ENCODE measurements at places on chromosomes 3 and 15.

- DNase-seq, result no peak
Observed at GRCh38 chr15:49832511-49832910, 211.7 kb downstream of the DTWD1 start.

GRCh38 chr15:25800761-25801515 is 62.2 kb downstream of the ATP10A start:
- no peak for DNase-seq

GRCh38 chr15:35196273-35196672 is 111.2 kb upstream of the NANOGP8 start:
- no peak for DNase-seq

DNA sequence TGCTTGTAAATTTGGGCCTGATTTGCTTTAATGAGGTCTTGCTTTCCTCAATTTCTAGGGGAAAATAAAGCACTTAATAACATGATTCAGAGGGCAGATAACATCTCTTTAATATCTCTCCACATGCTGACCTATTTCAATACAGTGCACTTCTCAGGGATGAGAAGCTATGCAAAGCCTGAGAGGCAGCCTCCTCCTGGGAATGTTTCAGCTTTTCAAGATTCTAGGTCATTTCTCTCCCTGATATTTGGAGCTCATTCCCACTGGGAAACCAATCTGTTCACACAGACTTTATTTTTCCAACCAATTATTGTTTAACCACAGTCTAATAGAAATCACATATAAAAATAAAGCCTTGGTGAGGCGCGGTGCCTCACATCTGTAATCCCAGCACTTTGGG is 67.0 kb upstream of the LSAMP start:
- DNase-seq, result no peak

- DNase-seq, result peak; percentile 43
Observed at GRCh38 chr3:188683032-188683521, 488.7 kb upstream of the TPRG1 start.

- DNase-seq, result no peak
Observed at GRCh38 chr3:128555098-128555825, 62.3 kb upstream of the GATA2 start.

GRCh38 chr3:31692751-31693150 is 160.0 kb downstream of the STT3B start:
- no peak for DNase-seq

- DNase-seq, result no peak
Observed at GRCh38 chr15:57566834-57567233, 24.9 kb upstream of the MYZAP start.

DNA sequence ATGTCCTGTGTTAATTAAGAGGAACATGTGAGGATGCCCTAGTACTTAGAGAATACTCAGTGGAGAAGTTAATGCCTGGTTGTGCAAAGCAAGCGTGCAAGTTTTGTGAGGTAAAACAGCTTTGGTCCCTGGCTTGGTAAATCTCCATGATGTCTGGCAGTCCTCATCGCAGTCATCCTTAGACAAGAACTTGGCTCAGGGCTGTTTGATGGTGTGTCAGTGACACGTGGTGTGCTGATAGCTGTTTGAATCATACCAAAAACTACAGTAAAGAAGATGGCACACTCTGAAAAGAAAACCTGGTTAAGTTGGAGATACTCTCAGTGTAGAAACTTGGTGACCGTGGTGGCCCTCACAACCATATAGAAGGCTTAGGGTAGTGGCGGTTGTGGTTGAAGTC is 361.7 kb downstream of the FEZF2 start:
- no peak for DNase-seq

DNA sequence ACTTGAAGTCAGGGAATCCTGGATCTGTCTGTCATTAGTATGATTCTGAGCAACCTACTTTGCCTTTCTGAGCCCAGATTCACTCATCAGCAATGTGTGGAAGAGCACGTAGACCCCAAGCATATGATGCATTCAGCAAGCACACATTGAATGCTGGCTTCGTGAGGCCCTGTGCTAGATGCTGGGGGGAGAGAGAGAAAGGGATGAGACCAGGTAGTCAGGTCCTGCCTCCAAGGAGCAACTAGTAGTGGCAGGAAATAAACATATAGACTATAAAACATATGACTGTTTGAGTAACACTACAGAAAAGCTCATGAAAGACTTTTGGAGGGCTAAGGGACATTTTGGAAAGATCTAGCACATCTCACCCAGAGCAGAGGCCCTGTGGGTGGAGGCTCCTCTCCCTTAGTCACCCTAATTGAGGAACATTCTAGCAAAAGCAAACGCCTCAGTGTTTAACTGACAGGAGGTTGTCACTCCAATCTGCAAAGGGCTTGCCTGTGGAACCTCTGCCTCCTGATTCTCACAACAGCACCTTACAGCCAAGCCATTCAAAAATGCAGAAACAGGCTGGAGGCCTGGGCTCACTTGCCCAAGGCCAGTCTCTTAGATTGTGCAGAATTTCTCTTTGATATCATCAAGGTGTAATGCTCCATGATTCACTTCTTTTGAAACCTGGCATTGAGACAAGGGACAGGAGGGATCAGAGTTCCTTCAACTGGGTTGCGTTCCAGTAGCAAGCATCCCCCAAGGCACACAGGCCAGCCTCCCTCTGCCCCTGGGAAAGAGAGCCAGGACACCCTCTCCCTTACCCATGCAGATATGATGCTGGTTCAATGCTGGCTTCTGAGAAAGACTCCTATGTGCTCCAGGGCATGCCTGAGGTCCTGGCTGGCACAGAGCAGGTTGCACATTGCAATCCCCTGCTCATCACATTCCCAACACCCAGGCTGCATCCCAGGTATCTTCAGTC is 26.1 kb downstream of the STARD5 start:
- no peak for DNase-seq

- DNase-seq, result no peak
Observed at GRCh38 chr3:28669870-28670269, 321.2 kb upstream of the AZI2 start.

- DNase-seq, result peak; percentile 82
Observed at GRCh38 chr15:97976766-97977503, 16.4 kb downstream of the ARRDC4 start.

- no peak for DNase-seq
Observed at GRCh38 chr15:73952913-73953750, 26.9 kb downstream of the LOXL1 start.

DNA sequence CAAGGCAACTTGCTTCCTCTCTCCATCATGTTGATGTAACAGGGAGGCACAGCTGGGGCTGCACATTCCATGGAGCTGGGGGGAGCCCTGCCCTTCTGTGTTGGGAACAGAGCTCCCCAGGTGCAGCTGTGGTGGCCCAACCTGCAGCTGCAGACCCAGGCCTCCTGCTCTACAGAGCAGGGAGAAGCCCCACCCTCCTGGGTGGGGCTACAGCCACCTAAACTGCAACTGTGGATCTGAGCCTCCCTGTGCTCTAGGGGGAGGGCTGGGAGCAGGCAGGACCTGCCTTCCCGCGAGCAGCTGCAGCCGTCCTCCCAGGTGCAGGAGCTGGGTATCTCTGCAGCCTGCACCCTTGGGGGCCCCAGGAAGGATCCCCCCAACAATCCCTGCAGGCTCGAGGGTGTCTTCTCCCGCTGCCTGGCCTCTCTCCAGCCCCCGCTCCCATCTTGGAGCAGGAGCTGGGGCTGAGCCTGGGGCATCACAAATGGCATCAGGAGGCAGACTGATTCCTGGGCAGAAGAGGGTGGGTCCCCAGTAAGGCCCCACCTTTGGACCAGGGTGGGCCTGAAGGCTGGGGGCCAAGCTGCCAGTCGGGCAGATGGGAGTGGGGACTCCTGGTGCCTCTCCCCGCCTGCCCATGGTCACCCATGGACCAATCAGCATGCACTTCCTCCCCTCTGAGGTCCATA is 7.4 kb downstream of the LRRC58 start:
- DNase-seq, result no peak

DNA sequence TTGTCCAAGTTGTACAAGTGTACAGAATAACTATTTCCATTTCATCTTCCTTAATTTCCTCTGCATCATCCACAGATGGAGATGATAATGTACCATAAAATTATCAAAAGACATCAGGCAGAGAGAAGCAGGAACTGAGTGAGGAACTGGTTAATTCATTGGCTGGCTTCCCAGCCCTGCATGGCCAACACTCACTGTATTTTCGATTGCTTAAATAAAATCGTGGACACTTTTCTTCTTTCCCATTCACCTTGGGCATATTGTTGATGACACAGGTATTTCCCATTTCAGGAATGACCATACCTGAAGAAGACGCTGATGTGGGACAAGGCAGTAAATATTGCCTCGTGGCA is 144.2 kb upstream of the ABHD17C start:
- peak; percentile 17 for DNase-seq

GRCh38 chr3:107637416-107638183 is 114.8 kb downstream of the BBX start:
- DNase-seq, result no peak

GRCh38 chr15:50542887-50543210 is 3.6 kb downstream of the USP50 start:
- DNase-seq, result peak; percentile 3

DNA sequence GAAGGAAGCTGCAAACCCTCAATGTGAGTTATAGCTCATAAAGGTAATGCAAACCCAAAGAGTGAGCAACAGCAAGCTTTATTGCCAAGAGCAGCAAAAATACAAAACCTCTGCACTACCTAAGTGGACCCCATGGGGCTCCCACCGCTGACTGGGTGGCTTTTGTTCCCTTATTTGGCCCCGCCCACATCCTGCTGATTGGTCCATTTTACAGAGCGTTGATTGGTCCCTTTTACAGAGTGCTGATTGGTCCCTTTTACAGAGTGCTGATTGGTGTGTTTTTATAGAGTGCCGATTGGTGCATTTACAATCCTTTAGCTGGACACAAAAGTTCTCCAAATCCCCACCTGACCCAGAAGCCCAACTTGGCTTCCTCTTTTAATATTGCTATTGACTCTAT is 154.5 kb upstream of the NSMCE3 start:
- no peak for DNase-seq

DNA sequence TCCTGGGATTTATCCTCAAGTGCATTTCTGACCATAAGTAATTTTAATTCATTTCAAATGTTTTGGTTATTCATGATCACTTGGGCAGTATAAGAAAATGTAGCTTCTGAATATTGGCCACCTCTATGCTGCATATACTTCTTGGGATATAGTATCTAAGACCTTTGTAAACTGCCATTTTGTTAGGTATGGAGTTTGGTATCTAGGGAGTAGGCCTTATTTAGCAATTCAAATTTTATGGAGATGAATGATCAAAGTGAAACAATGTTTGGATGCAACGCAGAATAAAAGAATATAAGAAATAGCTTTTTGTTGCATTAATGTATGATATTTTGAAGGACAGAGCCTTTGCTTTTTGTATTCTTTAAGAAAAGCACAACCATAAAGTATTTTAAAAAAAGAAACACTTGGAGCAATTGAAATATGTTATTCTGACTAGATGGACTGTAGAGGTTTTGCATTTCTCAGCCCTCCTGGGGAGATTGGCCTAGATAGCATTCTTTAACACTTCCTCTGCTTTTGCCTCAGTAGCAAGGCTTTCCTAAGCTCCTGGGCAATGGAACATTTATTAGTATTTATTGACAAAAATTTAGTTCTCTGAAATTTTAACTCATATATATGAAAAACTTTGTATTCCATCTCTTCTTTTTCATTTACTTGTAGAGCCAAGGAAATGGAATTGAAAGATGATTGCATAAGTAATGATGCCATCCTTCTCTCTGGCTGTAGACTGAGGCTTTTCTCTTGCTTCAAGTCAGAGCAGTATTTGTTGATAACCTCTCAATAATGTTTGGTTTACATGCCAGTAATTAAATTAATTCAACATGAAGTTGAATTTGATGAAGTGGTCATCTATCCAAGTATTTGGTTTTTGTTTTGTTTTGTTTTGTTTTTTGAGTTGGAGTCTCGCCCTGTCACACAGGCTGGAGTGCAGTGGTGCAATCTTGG is 61.8 kb upstream of the UTS2B start:
- no peak for DNase-seq

- DNase-seq, result no peak
Observed at GRCh38 chr3:54020436-54020835, 101.9 kb upstream of the CACNA2D3 start.

All from mammary epithelial cell (primary cell).